ENCODE measurements at places on chromosomes 7 and 10.

GRCh38 chr7:4225881-4226523 is 456.1 kb upstream of the FOXK1 start:
- no peak for DNase-seq

- no peak for DNase-seq
These were observed 50.7 kb upstream of the NRF1 start for GRCh38 chr7:129560831-129561230.

DNA sequence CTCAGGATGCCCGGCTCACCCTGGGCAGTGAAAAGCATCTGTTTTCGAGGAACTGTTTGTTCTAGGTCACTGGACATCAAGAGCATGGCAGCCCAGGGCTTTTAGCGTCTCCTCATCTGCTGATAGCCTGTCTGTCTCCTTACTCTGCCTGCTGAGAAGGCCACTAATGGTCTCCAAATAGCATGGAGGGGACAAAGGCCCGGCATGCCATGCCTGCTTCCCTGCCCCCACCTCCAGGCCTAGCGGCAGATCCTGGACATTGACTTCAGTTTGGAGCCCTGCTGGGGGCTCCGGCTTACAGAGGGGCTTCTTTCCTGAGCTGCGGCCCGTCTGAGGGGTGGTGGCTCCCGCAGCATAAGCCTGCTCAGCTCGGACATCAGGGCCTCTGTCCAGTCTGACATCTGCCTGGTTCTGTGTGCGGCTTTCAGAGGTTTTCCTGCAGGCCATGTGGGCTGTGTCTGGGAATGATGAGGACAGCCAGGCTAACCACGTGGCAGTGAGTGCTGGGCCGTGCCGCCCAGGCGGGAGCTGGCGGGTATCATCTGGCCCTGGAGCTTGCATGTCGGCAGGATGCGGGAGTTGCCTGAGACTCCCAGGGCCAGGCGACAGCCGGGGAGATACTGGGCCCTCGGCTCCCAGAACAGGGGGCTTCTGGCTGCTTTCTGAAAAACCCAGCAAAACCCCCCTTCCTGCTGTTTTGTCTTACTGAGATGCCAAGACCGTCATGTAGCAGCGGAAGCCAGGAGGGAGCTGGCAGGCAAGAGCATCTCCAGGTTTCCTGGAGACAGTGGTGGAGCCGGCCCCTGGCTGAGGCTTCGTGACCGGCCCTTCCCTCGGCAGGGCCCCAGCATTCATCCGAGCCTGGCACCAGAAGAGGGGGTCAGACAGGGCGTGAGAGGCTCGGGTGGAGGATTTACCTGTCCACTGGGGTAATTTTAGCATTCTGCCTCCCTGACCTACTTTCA is 9.2 kb downstream of the PFKFB3 start:
- no peak for DNase-seq

GRCh38 chr7:26192485-26193087 is 8.0 kb downstream of the HNRNPA2B1 start:
- DNase-seq: no peak

DNA sequence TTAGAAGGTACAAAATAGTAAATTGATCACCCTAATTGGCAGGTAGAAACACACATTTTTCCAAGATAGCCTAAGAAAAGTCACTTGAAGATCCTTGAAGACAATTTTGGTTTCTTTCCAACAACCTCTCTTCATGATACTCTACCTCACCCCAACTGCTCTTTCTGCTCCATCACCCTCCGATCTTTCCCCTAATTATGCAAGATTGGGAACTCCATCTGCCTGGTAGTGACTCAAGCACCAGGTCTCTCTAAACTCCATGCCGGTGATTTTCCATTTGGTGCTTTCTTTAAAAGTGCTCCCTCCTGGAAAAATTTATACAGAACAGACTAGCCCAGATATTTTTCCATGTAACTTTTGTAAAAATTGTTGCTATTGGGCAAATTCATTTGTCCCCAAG is 1.1 kb upstream of the AKR1B1 start:
- DNase-seq: peak; percentile 95

- DNase-seq: no peak
These were observed 1199.9 kb downstream of the GATA3 start for GRCh38 chr10:9254353-9254752.

- no peak for DNase-seq
These were observed 37.8 kb upstream of the GARS1 start for GRCh38 chr7:30556840-30557239.

- peak; percentile 59 for DNase-seq
These were observed 60.7 kb downstream of the CD36 start for GRCh38 chr7:80699045-80699638.

DNA sequence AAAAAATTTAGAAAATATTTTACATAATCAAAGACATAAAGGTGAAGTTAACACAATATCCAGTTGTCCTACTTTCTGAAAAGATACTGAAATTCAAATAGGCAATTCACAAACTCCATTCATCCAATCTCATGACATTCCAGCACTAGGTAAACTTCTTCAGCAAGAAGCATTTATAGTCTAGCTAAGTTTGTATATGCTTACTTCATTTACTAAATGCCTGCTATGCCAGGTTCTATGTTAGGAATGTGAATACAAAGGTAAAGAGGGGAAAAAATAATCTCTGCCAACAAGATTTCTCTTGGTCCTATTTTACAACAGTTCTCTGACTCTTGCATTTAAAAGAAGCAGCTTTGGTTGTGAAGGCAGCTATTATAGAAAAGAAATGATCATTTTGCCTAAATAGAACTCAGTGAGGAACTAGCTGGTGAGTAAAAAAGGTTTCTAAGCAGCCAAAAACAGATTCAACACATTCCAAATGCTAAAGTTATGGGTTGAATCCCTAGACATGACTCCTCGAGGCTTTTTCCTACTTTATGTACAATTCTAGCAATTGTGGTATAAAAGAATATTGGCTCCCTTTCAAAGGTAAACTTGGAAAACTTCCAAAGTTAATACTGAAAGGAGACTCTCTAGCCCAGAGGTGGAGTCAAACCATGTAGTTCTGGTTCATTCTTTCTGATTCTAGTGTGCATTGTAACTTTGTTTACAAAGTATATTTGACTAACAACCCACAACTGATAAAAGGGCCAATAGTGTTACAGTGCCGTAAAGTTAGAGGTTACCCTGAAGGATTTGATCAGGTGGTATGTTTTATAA is 30.9 kb upstream of the KLHL7 start:
- no peak for DNase-seq

DNA sequence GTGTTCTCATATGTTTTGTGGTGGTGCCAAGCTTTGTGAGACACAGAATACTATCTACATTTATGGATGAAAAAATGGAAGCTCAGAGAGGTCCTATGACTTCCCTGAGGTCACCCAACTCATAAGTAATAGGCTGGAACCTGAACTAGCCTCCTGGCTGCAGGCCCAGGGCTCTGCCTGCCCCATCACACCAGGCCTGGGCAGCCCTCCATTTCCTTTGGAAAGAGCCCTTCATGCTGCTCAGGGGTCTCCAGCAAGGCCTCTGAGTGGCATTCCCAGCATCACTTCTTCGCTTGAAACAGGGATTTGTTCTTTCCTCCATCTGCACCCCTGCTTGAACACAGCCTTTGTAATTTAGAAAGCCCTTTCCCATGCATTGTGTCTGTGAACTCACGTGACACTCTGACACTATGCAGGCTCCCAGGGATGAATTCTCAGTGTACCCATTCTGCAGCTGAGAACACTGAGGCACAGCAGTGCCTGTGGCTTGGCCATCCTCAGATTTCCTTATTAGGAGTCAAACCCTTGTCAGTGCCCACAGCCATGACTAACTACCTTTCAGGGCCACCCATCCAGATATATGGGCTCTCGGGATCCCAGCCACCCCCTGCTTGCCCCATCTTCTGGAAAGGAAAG is 127.8 kb upstream of the PPIF start:
- DNase-seq: no peak

DNA sequence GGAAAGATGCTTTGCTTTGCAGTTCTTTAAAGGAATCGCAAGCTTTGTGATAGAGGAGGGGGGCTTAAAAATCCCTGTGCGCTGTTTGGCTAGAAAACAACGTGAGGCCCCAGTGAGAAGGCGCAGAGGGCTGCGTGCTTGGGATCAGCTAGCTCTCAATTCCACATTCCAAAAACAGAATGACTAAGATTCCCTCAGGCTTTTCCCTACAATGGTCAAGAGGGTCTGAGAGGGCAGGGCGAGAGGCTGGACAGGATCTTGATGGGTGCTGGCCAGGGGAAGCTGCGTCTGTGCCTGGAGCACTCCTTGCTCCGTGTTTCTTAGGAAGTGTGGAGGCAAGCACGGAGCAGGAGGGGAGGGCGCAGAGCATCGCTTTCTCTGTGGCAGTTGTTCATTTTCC is 72.1 kb upstream of the INHBA start:
- no peak for DNase-seq

GRCh38 chr7:15889507-15889906 is 203.0 kb upstream of the MEOX2 start:
- peak; percentile 14 for DNase-seq

Data from renal cortical epithelial cell (primary cell).